Hindlimb muscle (tissue), 1 donor: ENCODE measurements at places on chromosomes 2 and 18. TPM values are rescaled to one million over a fixed set of nuclear protein-coding genes. Genes with fewer than 3 reads are reported as not detected.

- DNase-seq, result no peak
These were observed 1030.1 kb upstream of the POU3F3 start for GRCh38 chr2:103823847-103824246.

- no peak for DNase-seq
These were observed 35.1 kb downstream of the REEP1 start for GRCh38 chr2:86302320-86302719.

GRCh38 chr2:138948070-138948539 lies 167.9 kb upstream of the NXPH2 start:
- DNase-seq, result no peak

Gene BOLL
- 3.0 TPM for polyA plus RNA-seq

Gene FNDC4
- polyA plus RNA-seq, result 8.2 TPM

Gene CHST10
- 11.6 TPM for polyA plus RNA-seq

Gene PRSS56
- 2.2 TPM for polyA plus RNA-seq
